ENCODE measurements at places on chromosomes 3 and 15.

DNA sequence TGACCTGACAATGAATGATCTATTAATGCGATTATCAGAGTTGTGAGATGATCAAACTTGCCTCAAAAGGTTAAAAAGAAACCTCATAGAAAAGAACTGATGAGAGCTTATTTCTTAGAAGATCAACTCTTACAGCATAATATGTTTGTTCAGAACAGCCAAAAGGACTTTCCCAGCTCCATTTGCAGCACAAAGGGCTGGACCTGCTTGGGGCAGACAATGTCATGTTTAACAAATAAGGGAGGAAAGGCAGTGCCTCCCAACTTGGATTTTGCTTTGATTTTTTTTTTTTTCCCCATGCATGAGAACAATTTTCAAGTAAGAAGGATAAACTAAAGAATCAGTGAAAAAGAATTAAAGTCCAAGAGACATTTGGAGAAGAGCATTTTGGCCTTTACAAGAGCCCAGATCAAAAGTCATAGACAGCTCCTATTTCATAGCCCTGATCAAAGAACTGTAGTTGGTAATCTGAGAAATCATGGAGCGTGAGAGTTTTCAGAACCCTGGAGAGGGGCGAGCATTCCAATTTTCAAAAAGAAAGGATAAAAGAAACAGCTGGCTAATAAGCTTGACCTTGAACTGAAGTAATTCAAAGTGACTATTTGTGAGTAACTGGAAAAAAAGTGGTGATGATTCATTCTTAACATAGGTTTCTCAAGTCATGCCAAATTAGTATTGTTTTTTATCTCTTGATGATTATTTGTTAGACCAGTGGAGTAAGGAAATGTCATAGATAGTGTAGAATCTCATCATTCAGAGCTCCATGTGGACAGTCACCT, 136.0 kb upstream of the CFAP20DC start:
- DNase-seq = no peak

GRCh38 chr3:47381317-47382157, 716 bp downstream of the PTPN23 start:
- peak; percentile 43 for DNase-seq

GRCh38 chr15:40630313-40630712, 36.3 kb downstream of the KNL1 start:
- no peak for DNase-seq

GRCh38 chr3:31903686-31904431, 77.2 kb downstream of the OSBPL10 start:
- no peak for DNase-seq

- no peak for DNase-seq
Observed at GRCh38 chr3:4981665-4982494, 2.6 kb downstream of the BHLHE40 start.

DNA sequence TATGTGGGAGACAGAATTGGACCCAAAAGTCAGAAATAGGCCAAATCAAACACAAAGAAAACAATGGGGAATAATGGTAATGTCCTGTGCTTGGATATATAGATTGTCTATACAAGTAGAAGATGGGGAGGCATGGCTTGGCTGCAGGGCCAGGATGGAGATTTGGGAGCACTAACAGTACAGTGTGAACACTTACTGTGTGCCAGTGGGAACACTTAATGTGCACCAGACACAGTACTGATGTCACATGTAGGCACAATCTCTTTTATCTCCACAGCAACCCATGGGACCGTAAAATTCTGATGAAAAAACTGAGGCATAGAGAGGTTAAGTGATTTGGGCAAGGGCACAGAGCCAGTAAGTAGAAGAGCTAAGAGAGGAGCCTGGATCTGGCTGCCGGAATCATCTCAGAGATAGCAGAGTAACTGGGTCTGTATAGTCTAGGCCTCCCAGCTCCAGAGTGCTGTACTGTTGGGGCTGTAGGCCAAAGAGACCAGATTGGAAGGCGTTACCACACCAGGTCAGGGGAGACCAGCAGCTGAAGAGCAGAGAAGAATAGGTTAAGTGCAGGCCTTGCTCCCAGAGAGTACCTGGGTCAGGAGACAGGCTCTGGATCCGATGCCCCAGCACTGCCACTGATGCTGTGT, 63.3 kb downstream of the RLBP1 start:
- DNase-seq = no peak

DNA sequence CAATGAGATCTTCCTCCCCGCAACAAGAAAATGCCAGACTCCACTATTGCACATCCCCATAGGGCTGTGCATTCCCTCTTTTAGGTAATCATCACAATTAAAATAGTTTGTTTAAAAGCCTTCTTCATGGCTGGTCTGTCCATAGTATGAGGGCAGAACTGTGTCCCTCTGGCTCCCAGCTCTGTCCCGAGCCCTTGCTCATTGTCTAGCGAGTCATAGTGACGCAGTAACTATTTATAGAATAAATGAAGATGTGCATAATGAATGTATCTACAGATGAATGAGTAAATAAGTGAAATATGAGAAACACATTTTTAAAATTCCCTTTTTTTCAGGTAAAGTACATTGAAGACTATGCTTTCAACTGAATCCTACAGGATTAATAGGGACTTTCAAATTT, 128.4 kb upstream of the TMC3 start:
- no peak for DNase-seq

- no peak for DNase-seq
Observed at GRCh38 chr15:65913631-65914199, 44.4 kb downstream of the RAB11A start.

DNA sequence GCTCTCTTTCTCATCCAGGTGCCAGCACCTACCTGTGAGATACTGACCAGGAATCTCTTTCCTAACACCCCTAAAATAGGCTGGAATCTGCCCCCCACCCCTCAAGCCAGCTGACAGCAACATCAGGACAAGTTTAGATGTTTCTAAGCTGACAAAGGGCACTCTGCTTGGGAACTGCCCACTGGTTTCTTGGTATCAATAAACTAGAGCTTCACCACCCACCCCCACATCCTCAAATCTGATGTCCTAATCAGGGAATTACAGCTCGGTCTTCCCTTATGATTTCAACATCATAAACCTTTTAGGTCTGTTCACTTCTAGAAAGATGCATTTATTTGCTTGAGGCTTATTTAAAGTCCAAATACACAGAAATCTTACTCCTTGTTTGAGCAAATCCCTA, 34.7 kb downstream of the CEP19 start:
- DNase-seq = no peak

- no peak for DNase-seq
Observed at GRCh38 chr15:74420193-74420905, 13.4 kb downstream of the SEMA7A start.

- no peak for DNase-seq
Observed at GRCh38 chr15:77731945-77732344, 99.2 kb upstream of the LINGO1 start.

DNA sequence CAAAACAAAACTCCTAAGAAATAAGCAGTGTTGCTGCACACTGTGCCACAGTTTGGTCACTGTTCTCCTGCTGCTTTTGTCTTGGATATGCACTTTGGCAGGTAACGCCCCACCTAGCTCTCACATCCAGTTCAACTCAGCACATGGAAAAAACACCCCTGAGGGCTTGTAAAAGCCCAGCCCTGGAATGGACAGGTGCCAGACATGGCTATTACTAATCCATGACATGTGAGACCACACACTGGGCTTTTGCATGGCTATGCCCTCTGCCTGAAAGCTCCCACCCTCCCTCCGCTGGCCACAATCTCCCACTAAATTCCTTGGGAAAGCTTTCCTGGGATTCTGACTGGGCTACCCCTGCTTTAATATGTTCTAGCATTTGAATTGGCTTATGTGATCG, 24.7 kb upstream of the ZBED2 start:
- no peak for DNase-seq

DNA sequence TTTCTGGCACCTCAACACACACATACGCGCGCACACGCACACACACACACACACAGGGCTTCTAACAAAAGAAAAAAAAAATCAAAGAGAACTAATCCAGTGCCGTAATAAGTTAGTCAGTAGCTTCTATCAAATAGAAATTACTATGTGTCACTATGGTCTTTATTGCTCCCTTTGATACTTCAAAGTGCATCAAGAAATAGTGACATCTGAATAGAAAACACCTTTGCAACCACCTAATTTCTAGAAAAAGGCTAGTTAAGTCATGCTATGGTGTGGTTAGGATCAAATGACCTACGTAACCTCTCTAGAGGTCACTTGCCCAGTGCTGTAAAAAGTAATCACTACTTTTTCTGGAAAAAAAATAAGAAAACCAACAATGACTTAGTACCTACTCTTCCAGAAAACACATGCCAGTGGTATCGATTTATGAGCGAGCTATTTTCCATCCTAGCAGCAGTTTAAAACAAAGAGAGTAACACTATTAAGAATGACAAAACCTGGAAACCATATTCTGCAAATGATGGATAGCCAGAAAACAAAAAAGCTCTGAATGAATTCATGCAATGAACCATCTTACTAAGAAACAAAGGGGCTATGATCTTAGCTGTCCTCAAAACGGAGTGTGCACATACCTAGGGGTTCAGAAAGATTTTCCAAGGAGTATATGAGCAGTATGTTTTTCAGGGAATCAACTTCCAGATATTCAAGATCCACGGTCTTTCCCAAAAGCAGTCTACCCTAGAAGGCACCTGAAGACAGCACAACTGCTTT, 6.8 kb downstream of the AVEN start:
- no peak for DNase-seq

DNA sequence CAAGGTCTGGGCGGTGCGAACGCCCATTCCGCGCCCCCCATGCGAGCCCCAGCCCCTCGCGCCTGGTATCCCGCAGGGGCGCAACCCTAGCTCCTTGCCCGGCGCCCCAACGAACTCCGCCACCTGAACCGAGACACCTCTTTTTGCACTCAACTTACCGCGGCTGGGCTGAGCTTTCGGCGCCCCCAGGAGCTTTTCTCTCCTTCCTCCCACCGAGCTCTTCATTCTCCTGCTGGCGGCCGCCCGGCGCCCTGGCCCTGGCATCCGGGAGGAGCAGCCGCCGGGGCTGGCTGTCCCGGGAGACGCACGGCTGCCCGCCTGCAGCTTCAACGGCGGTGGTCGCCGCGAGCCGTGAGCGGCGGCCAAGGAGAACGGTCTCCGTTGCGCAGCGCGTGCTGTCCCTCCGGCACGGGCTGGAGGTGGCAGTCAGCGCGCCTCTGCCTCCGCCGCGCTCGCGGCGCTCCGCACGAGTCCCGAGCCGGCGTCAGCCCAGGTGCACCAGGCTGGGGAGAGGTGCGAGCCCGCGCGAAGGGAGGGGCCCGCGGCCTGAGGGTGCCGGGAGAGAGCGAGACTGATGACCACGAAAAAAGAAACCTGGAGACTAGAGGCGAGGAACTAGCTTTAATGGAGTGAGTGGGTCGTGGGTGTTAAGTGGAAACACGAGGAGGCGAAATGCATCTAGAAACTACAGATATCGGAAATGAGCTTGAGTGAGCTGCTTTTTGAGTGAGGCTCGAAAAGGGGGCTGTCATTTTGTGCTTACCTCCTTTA, 621.5 kb upstream of the ZNF385D start:
- no peak for DNase-seq

- DNase-seq = no peak
Observed at GRCh38 chr3:194999491-194999890, 271.5 kb downstream of the XXYLT1 start.

DNA sequence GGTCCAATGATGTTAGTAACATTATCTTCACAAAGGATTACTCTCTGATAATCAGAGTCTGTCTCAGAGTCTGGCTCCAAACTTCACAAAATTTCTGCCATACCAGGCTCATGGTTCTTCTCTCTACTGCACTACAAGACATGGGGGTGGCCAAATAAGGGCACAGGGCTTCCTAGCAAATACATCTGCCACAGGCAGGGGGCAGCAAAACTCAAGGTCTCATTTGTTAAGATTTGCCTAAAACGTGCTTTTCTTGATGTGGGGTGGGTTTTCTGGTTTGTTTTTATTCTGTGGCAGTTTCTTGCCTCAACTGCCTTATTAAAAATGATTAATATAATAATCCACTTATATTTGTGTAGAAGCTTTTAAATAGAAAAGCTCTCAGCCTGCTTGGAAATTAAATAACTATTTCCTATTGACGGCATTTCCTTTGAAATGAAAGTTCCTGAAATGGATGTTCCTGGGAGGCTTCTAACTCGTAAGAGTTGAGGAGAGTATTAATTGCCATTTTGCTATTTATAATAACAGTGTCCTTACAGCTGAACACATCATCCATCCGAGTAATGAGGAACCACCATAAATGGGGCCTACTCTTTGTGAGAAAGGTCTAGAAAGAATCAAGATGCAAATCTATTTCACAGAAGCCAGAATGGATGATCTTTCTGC, 53.8 kb downstream of the SST start:
- DNase-seq = peak; percentile 4

DNA sequence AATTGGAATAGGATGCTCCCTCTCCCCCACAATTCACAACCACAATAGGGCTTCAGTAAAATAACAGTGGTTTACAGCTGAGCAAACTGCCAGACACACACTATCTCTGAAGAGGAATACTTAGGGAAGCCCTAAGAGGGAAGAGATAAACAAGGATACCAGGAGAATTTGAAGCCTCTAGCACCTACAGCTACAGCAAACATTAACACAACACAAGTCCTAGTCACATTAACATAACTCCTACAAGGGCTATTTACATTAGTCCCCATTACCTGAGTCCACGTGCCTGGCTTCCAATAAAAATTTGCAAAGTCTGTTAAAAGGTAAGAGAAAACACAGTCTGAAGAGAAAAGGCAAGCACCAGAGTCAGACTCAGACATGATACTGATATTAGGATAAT, 346.9 kb upstream of the CDIN1 start:
- no peak for DNase-seq

- no peak for DNase-seq
Observed at GRCh38 chr3:179323197-179324110, 623 bp downstream of the ZNF639 start.

- DNase-seq = no peak
Observed at GRCh38 chr3:76627236-76627635, 412.7 kb upstream of the ROBO2 start.

GRCh38 chr15:88835119-88835518, 31.9 kb downstream of the ACAN start:
- no peak for DNase-seq

- DNase-seq = no peak
Observed at GRCh38 chr3:182979674-182980191, 605 bp downstream of the DCUN1D1 start.

GRCh38 chr3:193842029-193842798, 249.2 kb downstream of the OPA1 start:
- no peak for DNase-seq

DNA sequence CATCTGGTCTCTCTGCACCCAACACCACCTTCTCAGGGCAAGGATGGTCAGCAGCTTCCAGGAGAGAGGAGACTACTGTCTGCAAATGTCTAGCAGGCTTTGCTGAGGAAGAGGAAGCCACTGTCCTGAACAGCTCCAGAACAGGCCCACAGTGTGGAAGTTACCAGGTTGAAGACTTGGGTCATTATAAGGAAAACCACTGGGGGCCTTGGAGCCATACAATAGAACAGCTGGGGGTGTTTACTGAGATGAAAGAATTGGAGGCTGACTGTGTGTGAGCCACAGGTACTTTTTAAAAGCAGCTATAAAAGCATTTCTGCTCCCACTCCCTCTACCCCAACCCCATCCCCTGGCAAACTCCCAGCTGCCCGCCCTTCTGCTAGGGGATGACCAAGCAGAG, 24.2 kb downstream of the SRGAP3 start:
- no peak for DNase-seq

- DNase-seq = no peak
Observed at GRCh38 chr3:133125171-133125570, 87.0 kb downstream of the TMEM108 start.
